Activated naive CD4-positive, alpha-beta T cell treated with anti-CD3 and anti-CD28 coated beads for 36 hours (primary cell): ENCODE measurements at places on chromosomes 3 and 15.

GRCh38 chr3:28761375-28761774 lies 412.8 kb upstream of the AZI2 start:
- DNase-seq, result no peak

DNA sequence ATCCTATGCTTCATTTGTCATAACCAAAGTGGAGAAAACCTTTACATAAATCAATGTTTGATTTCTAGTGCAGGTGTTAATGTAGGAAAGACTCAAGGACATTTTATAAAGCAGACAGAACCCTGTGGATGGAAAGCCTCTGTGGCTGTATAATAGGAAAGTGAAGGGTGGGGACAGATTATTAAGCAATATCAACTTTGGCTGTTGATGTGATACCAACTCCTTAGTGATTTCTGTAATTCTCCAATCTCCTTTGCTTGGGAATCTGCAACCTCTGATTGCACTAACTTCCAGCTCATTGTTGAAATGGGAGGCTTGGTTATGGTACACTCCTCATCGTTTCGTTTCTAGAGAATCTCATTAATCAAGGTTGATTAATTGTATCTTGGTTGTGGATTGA lies 29.3 kb upstream of the ADGRG7 start:
- no peak for DNase-seq

DNA sequence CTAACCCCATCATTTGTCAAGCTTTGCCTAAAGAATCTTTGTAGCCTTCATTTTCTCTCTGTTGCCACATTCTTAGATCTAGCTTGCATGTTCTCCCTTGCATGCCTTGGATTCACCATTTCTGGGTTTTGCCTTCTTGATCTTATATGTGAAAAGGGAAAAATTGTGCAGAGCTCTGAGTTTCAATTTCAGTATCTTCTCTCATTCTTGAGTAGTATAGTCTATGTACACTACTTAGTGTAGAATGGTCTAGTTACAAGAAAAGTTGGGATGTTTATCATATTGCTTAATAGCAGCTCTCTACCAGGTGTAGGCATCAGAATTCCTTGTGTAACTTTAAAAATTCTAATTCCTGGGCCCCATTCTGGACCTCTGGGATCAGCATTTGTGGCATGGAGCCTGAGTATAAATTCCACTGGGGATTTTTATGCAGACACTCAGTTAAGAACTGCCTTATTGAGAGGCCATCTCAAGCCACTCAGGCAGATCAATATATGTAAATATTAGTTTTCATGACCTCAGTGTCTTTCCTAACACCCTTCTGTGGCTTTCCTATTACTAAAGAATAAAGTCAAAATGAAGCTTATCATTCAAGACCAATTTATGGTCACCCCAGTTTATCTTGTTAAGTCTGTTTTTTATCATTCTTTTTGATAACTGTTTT lies 23.4 kb downstream of the GTF2E1 start:
- DNase-seq, result no peak

DNA sequence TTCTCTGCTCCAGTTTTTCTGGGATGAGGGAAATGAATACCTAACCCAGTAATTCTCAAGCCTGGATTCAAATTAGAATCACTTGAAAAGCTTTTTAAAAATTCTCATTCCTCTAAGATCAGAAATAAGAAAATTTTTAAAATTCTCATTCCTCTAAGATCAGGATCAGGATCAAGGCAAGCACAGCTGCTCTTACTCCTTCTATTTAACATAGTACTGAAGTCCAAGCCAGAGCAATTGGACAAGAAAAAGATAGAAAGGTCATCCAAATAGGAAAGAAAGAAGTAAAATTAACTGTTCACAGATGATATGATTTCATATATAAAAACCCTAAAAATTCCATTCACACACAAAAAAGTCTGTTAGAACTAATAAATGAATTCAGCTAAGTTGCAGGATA lies 24.2 kb upstream of the CLRN1 start:
- DNase-seq, result no peak

GRCh38 chr3:77530870-77531269 lies 491.0 kb downstream of the ROBO2 start:
- no peak for DNase-seq
